ENCODE measurements at places on chromosomes 12 and 14.

DNA sequence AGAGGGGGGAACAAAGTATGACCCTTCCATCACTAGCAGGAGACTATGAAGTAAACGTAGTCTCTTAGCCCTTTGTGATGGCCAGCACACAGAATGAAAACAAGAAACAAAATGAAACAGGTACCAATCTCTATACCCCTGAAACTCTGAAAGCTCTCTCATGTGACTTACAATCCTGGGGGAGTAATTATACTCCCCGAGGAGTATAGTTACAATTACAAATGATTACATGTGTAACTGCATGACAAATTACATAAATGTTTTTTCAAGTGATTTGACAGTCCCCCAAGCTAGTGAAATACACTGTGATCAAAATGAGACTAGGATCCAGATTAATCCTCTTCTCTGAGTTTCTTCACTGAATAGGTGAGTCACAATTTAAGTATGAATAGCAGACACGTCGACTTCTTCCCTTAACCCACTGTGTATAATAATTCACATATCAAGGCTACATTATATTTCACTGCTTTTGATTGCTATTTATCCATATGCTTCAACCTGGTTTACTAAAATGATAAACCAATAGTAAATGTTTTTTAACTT is 74.0 kb downstream of the SPTSSA start:
- DNase-seq = no peak

DNA sequence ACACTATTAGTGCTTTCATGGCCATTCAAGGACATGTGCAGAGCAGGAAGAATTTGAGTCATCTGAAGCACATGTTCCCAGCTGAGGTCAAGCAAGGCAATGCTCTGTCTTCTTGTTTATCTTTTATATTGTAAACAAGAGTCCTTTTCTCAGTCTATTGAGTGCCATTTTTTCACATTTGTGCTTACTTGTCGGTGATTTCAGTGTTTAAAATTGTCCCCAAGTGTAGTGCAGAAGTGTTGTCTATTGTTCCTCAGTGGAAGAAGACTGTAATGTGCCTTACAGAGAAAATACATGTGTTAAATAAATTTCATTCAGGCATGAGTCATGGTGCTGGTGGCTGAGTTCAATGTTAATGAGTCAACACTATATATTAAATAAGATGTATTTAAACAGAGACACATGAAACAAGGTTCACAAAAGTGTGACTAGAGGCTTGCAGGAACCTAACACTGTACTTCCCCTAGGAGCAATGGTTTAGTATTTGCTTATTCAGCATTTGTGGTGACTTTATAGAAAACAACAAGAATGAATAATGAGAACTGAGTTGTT is 391.1 kb downstream of the LRIG3 start:
- no peak for DNase-seq

- no peak for DNase-seq
These were observed 226.6 kb downstream of the ALG10B start for GRCh38 chr12:38543151-38543550.

GRCh38 chr12:100858656-100859055 is 64.1 kb downstream of the ANO4 start:
- no peak for DNase-seq

DNA sequence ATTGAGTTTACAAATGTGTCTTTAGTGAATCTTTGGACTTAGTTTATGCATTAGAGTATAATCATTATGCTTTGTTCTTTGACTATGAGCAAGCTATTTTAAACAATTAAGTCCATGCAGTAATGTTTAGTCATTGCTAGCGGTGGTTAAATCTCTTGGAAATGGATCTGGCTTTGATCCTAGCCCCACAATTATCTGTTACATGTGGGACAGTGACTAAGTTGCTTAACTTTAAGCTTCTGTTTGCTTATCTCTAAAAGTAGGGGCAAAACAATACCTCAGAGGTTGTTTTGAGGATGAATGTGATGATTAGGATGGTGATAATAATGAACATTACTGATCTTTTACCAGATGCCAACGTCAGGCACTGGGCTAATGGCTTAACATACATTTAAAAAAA is 124.2 kb downstream of the NPAS3 start:
- no peak for DNase-seq

DNA sequence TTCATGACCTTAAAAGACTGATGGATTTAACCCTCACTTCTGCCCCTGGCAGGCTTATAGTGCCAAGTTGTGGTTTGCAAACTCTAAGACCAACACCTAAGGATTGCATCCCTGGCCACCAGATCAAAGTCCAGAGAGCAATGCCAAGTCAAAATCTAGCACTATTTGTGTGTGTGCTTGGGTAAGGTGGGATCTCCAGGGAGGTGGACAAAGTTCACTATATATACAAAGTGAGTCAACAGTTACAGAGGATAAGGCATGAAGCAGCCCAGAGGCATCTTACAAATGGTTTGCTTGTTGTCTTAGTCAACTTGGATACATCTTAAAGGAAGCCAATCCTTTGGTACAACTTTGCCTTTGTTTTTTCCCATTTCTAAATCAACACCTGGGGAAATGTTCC is 137.3 kb downstream of the MSRB3 start:
- DNase-seq = no peak

Data from smooth muscle cell of the brain vasculature (primary cell).